ENCODE measurements at places on chromosomes 6 and 20.

DNA sequence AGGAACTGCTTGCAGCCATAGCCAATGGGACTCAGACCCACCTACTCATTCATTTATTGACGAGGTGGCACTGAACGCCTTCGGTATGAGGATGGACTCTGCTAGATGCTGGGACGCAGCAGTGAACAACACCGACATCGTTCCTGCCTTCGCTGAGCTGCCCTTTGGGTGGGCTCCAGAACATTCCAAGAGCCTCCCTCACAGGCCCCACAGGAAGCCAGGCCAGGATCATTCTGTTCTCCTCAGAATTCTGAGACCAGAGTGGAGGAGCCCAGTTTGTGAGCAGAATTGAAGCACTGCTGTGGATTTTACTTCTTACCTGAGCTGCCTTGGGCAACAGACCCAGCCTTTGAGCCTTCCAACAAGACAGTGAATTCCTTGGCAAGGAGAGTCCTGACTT is 82.1 kb downstream of the KCNB1 start:
- no peak for DNase-seq

DNA sequence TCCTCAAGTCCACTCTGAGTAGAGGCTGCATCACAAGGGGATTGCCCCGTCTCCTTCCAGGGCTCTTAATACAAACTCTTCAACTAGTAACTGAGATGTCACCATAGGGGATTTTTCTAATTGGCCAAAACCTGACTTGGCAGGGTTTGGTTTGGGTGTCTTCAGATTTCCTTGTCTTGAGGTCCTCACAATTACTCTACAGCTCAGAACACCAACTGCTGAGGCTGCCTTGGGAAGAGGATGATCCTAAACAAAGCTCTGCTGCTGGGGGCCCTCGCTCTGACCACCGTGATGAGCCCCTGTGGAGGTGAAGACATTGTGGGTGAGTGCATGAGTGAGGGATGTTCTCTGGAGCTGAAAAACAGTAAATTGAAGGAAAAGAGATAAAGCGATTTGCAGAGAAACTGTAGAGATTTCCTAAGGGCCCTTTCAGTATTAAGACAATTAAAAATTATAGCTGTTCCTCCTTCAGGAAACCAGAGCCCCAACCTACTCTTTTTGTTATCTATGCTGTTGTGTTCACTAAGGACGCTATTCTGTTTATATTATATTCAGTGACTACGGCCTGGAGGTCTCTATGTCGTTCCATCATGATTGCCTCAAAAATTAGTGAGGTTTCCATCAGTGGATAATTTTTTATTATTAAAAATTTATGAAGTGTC is at the start of gene HLA-DQA1:
HLA-DQA1 (plus strand) TSS at position 188 of the 662 bp plus-strand sequence; CDS start at position 241, 53 bp downstream.
- peak; percentile 57 for DNase-seq

GRCh38 chr6:33984466-33985312 is 161.2 kb downstream of the GRM4 start:
- DNase-seq: no peak

- no peak for DNase-seq
Measured at GRCh38 chr6:12083763-12084162, 71.7 kb downstream of the HIVEP1 start.

GRCh38 chr20:13117200-13117599 is 103.9 kb upstream of the ISM1 start:
- no peak for DNase-seq

- DNase-seq: no peak
Measured at GRCh38 chr20:19886661-19887288, 128.7 kb downstream of the RIN2 start.

- DNase-seq: no peak
Measured at GRCh38 chr20:38965264-38965663, 3.1 kb downstream of the DHX35 start.

Data from CD4-positive, alpha-beta T cell treated with Interleukin-2 at 100 ng/mL for 4 hours (primary cell).